ENCODE measurements at places on chromosomes 1 and 21.

GRCh38 chr1:79302380-79302930 lies 295.9 kb upstream of the ADGRL4 start:
- DNase-seq, result no peak

GRCh38 chr1:201378804-201379203 lies 1.3 kb upstream of the TNNT2 start:
- no peak for DNase-seq

GRCh38 chr1:60073605-60074278 lies at the start of gene C1orf87:
C1orf87 (minus strand) TSS chr1:60073770; CDS start chr1:60072643, 1,127 bp downstream.
- no peak for DNase-seq

DNA sequence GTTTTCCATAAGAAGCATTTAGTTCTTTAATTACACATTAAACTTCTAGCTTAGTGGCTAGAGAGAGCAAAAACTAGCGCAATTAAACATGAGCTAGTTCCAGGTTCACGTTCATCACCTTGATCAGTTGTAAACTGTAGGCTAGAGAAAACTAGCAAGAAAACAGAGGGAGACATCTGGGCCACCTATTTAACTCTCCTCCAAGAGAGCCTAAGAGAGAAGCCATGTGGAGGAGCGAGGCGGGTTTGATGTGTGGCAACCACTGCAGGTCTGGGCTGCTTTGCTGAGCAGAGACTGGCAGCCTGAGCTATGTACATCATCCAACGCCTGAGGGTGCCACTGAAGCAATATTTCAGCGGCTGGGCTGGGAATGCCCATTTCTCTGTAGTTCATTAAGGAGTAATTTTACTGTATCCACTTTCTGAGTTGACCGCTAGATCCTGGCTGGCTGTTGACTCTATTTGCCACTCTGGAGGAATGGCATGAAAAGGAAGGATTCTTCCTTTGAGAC lies 252.9 kb downstream of the DYRK1A start:
- no peak for DNase-seq

DNA sequence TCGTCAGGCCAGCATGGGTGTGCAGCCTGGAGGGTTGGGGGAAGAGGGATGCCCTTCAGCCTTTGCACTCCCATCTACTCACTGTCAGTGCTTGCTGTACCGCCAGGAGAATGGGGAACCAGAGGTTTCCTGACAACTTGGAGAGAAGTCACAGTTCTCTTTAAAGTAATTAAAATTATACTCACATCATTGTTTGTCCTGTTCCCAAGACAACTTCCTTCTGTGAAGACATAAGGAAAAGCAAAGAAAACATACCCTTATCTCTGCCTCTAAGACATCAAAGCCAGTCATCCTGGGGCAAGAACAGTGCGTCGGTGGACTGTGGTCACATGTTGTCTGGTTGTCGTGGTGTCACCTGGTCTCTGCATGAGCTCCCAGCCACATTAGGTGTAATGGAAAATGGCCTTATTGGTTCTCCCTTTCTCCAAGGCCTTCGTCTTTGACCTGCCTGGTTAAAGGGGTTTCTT lies 17.6 kb downstream of the TRAF5 start:
- no peak for DNase-seq

- DNase-seq, result no peak
Observed at GRCh38 chr1:177809819-177810218, 160.0 kb downstream of the SEC16B start.

- no peak for DNase-seq
Observed at GRCh38 chr1:12184008-12184681, 17.4 kb downstream of the TNFRSF1B start.

GRCh38 chr1:203555511-203556046 lies 61.6 kb downstream of the OPTC start:
- DNase-seq, result no peak

DNA sequence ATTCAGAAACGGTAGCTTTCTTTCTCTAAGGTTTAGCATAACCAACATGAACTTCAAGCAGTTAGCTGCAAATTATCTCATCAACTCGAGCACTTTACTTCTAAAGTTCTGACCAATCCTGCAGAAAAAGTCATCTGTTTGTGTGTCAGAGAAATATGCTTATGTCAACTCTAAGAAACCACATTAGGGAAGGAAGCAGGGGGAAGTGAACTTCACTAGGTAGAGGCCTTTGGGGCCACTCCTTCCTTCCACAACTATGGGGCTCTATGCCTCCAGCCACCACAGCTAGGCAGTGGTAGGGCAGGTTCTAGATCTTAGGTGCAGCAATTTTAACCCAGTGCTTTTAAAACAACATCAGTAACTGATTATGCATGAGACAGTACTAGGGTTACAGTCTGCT lies 375.9 kb downstream of the DSCAM start:
- DNase-seq, result no peak

GRCh38 chr1:200081969-200082245 lies 54.4 kb downstream of the NR5A2 start:
- DNase-seq, result no peak

GRCh38 chr1:2022063-2022770 lies 3.1 kb downstream of the GABRD start:
- no peak for DNase-seq

- no peak for DNase-seq
Observed at GRCh38 chr21:44400791-44401385, 47.5 kb downstream of the TRPM2 start.

DNA sequence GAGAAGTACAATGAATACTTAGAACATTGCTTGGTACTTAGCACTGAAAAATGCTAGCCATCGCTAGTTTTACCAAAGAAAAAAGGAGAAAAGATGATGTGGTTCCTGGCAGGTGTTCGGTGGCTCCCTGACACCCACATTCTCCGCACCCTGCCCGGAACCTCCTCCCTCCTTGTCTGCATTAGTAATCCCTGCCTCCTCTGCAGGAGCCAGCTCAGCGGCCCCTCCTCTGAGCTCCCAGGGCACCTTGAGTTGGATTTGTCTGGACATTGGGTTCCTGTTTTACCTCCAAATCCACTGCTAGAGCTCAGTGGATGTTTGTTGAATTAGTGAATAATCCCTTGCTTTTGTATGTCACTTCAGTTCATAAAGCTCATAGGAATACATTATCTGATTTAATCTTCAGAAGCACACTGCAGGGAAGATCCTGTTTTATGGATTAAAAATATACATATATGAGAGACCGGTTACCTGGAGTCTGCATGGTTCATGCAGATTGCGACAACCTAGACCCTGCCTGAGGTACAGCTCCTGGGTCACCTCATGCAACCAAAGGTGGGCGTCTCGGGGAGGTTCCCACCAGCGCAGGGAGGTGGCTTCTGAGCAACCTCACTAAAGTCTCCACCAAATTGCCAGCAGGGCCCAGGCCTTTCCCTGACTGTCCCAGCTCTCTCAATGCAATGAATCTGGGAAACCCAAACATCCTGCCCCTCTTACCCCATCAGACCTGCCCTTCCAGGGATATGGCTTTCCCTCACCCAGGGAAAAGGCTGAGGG lies 24.2 kb downstream of the PCAT6 start:
- DNase-seq, result no peak

GRCh38 chr1:226060427-226060826 lies 2.1 kb upstream of the H3-3A start:
- no peak for DNase-seq

DNA sequence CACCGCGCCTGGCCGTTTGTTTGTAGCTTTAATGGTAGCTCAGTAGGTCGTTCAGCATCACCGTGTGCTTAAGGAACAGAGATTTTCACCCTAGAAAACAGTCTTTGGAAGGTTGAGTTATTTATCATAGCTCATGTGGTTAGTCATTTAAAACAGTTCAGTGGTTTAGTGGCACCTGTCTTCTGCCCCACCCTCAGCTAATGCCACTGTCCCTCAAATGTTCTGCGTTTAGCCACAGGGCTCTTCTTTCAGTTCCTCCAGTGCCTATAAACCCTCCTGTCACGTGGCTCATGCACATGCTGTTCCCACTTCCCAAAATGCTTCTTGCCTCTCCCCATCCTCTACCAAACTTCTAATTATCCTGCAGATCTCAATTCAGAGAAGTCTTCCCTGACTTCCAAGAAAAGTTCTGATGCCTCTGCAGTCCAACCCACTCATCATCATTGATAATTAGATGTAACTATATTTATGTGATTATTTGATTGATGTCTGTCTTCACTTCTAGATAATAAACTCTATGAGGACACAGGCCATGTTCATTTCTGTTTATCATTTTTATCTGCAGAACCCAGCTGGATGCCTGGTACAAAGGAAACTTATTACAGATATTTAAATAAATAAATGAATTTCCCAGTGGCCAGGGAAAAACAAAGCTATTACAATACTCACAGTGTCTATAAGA lies 14.4 kb upstream of the DIPK1A start:
- no peak for DNase-seq

DNA sequence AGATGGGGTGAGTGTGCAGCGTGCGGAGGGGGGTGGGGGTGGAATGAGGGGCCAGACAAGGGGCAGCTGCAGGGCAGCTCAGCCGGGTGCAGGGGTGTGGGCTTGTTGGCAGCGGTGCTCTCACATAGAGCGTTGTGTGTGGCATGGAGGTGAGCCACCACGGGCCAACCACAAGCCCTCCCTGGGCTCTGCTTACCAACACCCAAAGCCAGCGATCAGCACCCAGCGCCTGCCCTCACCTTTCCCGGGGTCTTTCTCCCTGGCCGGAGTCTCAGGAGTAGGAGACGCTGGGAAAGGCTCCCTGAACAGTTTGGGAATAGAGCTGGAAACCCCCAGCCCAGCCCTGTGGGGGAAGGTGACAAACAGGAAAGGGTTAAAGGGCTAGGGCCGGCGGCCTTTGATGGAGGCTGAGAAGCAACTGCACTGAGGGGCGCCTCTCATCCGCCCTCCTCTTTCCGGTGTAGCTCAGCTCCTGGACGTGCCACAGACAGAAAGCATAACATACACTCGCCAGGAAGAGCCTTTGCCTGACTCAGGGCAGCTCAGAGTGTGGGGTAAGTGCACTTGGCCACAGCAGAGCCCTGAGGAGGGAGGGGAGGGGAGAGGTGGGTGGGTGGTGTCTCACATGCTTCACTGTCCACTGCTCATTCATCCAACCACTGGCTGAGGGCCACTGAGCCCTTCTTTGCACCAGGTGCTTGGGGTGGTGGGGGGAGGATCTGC lies 577 bp downstream of the IKBKE start:
- peak; percentile 34 for DNase-seq

- no peak for DNase-seq
Observed at GRCh38 chr1:210376836-210377372, 48.2 kb downstream of the HHAT start.

DNA sequence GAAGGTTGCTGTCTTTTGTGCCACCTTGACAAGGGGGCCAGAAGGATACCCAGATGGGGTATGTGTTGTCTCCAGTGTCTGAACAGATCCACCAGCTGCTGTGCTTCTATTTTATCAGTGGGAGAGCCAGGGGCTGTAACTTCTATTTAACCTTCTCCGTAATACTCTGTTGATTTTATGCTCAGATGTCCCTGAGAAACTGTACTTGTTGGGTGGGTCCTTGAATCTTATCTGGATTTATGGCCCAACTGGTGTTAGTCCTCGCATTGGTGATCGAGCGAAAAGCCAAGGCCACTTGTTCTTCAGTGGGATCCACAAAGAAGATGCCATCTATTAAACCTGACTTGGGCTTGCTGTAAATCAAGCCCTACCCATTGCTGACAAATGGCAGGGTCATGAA lies 56.4 kb downstream of the ST6GALNAC3 start:
- no peak for DNase-seq

GRCh38 chr1:112714313-112715263 lies 544 bp downstream of the PPM1J start:
- no peak for DNase-seq

DNA sequence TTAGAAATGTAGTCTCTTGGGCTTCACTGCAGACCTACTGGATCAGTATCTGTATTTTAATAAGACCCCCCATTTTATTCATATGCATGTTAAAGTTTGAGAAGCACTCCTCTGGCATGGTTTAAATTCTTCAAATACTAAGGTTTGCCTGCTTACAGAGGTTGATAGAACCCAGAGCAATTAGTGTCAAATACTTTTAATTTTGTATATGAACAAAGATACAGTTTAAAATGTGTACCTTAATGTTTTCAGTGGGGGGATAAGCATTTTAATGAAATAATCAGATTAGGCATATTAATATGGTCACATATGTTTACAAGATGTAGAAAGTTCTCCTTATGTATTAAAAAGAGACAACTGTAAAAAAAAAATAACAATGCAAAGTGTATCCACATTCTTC lies 40.4 kb upstream of the EPS15 start:
- no peak for DNase-seq

- no peak for DNase-seq
Observed at GRCh38 chr1:217614200-217614712, 16.6 kb downstream of the GPATCH2 start.

- DNase-seq, result no peak
Observed at GRCh38 chr1:192592981-192593708, 17.6 kb downstream of the RGS1 start.

DNA sequence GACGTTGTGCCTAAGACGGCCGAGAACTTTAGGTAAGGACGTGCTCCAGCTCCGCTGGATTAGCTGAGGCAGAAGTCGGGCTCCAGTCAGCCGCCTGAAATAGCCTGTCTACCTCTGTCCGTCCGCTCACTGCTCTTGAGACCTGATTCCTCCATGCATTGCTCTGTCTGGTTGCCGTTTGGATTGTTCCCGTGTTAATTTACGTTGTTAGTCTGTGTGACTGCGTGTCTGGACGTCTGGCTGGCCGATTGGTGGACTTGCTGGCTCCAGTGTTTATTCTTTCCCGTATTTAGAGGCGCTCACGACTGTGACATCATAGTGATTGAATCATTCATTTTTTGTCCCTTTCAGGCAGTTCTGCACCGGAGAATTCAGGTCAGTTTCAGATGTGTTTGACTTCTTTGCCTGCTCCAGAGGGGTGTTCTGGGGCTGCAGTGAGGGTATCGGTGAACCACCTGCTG lies 684 bp downstream of the PPIH start:
- DNase-seq, result no peak

DNA sequence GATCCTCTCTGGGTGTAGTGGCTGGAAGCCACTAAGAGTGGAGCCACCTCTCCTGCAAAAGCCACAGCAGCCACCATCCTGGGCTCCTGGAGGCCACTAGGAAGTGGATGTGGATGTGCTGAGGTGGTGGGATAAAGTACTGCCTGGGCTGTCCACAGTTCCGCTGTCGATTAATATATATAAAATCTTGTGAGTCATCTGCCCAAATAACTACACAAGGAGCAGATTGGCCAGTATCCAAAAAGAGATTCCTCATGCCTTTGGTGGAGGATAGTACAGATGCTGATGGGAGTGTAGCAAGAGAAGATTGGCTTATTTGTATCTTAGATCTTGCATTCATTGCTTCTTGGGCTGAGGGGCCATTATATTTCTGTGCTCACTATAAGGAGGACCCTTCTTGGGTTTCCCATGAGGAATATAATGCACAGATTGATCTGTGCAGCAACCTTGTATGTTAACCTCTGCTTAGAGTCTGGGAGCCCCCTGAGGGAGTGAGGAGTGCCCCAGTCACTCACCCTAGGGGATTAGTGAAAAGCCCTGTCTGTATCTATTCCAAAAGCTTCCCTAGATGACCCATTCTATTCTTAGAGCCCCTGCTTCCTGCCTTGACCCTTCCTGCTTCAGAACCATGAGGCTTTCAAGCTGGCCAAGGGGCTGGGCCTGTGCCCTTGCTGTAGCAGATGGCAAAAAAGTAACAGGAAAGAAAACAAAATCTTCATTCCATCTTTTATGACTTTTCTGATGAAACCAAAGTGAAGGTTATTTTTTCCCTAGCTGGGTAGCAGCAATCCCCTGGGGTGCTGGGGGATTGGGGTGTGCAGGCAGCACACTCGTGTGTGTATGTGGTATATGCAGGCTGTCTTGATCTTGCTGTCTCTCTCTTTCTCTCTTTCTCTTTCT lies 31.7 kb downstream of the RCSD1 start:
- no peak for DNase-seq

Data from activated T-helper 1 cell treated with Interleukin-2 at 50 U/mL for 16 hours (primary cell).